ENCODE measurements at places on chromosomes 16 and 17. TPM values are rescaled to one million over a fixed set of nuclear protein-coding genes. Genes with fewer than 3 reads are reported as not detected.

TERB1 gene
- total RNA-seq, result 1.1 TPM

AHSP gene
- total RNA-seq, result not detected

HSF5 gene
- total RNA-seq, result 2.1 TPM

CLEC19A gene
- total RNA-seq, result not detected

DBNDD1 gene
- 0.61 TPM for total RNA-seq

CMTM1 gene
- total RNA-seq, result 13.4 TPM

PYY gene
- total RNA-seq, result not detected
